ENCODE measurements at places on chromosomes 3 and 15.

DNA sequence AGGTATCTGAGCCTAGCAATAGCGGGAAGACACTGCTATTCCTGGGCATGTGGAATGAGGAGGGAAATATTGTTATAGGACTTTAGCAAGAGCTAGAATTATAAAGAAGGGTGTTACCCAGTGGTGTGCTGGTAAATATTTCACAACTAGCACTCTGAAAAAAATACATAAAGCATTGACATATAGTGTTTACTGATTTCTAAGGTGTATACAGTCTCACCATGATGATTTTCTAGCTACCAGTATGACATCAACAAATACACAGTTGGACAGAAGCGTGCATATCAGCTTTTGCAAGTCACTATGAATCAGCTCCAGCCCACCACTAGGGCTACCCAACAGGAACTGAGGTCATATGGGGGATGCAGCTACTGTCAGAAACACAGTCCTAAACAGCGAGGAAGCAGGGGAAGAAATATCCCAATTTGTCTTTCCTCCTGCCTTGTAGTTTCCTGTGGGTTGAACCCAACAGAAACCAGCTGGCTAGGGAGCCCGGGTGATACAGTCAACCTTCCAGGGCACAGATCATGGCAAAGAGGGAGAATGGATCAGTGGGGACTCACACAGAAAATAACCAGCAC lies 39.6 kb downstream of the HGD start:
- ATAC-seq = no peak

DNA sequence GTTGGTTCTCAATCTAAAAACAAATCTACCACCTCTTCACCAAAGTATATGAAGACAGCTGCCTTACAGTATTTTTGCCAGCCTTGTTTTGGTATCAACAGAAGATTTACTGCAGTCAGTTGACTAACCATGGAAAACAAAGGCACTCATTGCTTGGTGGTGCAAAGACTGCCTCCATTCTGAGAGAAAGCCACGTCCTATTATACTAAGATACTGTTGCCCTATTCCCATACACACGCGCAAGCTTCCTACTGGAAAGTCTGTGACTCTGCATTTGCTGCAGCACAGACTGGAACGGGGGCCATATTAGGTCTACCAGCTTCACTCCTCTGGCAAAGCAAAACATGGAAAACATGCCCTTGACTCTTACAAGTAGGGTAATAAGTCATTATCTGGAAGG lies 18.0 kb downstream of the MTMR10 start:
- ATAC-seq = no peak

DNA sequence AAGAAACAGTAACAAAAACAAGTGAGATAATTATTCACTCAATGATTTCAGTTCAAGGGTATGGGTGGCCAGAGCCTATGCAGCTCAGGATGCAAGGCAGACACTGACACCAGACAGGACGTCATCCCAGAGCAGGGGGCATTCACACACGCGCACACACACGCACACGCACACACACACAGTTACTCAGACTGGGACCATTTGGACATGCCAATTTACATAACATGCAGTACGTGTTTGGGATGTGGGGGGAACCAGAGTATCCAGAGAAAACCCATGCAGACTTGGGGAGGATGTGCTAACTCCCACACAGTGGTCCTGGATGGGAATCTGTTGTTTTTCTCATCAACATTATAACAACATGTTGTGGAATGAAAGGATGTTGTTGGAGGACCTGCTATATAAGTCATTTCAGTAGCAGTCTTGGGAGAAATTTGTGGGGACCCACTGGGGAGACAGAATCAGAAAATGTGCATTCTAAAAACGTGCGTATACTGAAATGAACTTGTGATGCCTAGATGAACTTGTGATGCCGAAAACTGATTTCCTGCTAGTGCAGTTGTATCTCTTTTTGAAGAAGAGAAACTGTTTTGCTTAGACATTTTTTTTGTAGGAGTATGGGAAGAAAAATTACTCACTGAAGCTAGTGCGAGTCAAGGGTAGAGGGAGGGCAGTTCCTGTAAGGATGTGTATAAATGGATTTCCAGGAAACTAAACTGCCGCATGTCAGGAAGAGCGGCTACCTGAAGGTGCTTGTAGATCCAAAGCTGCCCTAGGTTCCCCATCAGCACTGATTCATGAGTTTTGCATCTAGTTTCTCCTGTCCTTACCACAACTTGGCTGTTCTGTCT lies 25.2 kb downstream of the CD200 start:
- ATAC-seq = no peak

- no peak for ATAC-seq
Observed at GRCh38 chr3:43876648-43877047, 185.9 kb downstream of the ABHD5 start.

GRCh38 chr3:133868186-133868585 lies 27.5 kb downstream of the RAB6B start:
- no peak for ATAC-seq

- no peak for ATAC-seq
Observed at GRCh38 chr3:3080309-3080708, 29.9 kb downstream of the IL5RA start.

- no peak for ATAC-seq
Observed at GRCh38 chr3:48716508-48716981, 476 bp downstream of the IP6K2 start.

- no peak for ATAC-seq
Observed at GRCh38 chr3:77500721-77501120, 460.8 kb downstream of the ROBO2 start.

GRCh38 chr15:59303633-59304032 lies 69.0 kb downstream of the MYO1E start:
- no peak for ATAC-seq
